CD4-positive, alpha-beta T cell treated with Interleukin-6 at 100 ng/mL for 8 hours (primary cell): ENCODE measurements at places on chromosomes 7 and 10.

DNA sequence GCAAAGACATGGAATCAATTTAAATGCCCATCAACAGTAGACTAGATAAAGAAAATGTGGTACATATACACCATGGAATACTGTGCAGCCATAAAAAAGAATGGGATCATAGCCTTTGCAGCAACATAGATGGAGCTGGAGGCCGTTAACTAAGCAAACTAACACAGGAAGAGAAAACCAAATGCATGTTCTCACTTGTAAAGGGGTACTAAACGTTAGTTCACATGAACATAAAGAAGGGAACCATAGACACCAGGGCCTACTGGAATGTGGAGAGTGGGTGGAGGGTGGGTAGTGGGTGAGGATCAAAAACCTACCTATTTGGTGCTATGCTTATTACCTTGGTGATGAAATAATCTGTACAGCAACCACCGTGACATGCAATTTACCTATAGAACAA, 78.4 kb upstream of the GSDME start:
- DNase-seq, result no peak

- DNase-seq, result no peak
Observed at GRCh38 chr7:125390981-125391380, 461.4 kb upstream of the POT1 start.

DNA sequence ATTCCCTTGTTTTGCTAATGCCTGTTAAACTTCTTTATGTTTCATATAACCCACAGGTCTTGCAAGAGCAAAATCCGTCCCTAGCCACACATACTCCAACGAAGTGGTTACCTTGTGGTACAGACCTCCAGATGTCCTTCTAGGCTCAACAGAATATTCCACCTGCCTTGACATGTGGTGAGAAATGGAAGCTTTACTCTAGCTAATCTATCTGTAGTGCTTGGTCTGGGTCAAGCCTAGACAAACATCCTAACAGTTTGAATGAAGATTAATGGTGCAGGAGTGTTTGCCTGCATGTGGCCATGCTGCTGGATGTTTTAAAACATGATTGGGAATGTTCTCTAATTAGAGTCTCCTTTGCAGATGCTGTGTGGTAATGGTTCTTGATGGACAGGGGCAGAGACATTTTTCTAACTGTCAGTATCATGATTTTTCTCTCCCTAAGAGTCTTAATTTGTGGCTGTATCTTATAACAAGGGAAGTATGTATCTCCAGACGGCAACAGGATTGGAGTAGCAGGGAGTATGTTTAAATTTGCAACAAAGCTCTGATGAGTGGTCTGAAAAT, 308.5 kb upstream of the FZD1 start:
- no peak for DNase-seq

- DNase-seq, result no peak
Observed at GRCh38 chr10:3136763-3137611, 35.6 kb downstream of the PITRM1 start.
